ENCODE measurements at places on chromosomes 2 and 18.

- no peak for DNase-seq
These were observed 17.7 kb upstream of the CIB4 start for GRCh38 chr2:26658691-26659346.

DNA sequence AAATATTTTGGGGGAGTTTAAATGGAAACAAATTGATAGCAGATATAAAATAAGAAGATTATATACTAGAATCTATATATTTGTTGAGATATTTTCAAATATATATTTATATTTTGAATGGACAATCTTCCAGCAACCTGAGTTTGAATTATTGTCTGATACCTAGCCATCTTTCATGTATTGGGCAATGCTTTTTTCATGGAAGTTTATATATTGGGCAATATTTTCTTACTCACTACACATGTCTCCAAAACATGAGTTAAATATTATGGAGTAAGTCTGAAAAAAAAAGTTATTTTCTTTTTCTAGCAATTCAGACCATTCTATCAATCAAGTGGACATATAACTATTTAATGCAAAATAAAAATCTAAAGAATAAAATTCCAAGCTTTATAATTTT, 295.2 kb downstream of the NYAP2 start:
- no peak for DNase-seq

DNA sequence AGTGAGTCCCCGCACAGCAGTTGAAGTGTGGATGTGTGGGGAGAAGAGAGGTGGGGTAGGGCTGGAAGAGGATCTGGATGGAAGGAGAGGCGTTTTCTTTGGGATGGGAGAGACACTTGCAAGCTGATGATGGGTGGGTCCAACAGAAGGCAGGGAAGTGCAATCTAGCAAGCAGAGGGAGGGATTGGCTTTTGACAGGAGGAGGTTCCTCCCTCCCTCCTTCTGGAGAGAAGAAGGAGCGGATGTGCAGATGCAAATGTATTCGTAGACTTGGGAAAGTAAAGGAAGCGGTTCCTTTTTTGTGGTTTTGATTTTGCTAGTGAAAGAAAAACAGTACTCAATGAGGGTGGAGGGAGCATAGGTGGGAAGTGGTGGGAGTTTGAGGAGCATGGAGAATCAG, 48.9 kb downstream of the LAMA3 start:
- DNase-seq: peak; percentile 18

GRCh38 chr2:235027558-235028214, 75.9 kb downstream of the SH3BP4 start:
- no peak for DNase-seq

All from NB4 (cell line).